Natural killer cell (primary cell): ENCODE measurements at places on chromosomes 5 and 9. TPM values are rescaled to one million over a fixed set of nuclear protein-coding genes. Genes with fewer than 3 reads are reported as not detected.
A peak's percentile ranks its signal among the peaks of the same experiment; 100 is the strongest.

SPAG8 gene
- total RNA-seq, result 2.4 TPM

DNA sequence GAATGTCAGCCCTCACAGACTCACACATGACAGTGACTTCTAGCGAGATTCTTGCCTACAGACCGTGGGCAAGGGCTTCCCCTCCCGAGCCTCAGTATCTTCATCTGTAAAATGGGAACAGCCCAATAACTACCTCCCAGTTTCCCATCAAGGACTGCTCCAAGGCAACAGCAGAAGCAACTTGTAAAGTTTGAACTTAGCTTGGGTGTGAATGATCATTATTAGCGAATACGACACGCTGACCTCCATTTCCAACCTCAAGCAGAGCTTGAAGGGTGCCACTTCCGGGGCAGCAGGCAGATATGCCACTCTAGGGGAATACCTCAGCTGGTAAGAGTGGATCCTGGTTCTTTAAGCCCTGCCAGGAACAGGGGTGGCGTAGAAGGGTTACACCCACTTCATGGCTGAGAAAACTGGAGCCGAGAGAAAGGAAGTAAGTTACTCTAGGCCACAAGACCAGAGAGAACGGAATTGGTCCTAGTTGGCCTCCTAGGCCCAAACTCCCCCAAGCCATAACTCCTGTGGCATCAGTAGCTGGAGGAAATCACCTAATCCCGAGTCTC, 2.0 kb downstream of the RNF44 start:
- H3K36me3 ChIP-seq, result peaks cover 24% of the 10 kb centered on the region
- peaks cover 74% of the 10 kb centered on the region for H3K4me1 ChIP-seq
- no peaks in the 10 kb centered on the region for H3K27me3 ChIP-seq
- H3K4me3 ChIP-seq, result peak overlapping the region; percentile 98

GRCh38 chr5:180803181-180804128, 849 bp upstream of the MGAT1 start:
- peaks cover 5% of the 10 kb centered on the region for H3K36me3 ChIP-seq
- peak overlapping the region; percentile 78 for H3K27ac ChIP-seq
- DNase-seq, result peak; percentile 74
- H3K4me3 ChIP-seq, result peak overlapping the region; percentile 88

DNA sequence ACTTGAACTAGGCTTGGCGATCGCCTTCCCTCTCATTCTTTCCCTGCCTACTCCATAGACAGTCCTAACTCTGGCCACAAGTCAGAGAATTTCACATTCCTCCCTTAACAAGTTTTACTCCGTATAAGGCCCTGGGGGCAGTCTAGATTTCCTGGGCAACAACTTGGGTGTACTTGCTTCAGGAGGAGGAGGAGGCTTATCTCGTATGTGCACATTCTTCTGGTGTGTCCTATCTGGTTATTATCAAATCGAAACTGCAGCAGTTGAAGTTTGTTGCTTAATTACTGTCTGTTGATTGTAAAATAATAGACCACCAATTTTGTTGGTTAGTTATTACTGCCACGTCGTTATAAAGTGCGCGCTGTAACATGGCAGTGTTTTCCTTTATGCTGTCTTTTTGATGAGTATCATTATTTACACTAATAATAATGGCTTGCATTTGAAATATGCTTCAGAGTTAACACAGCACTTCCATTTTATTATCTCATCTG, 42.0 kb downstream of the PIP5K1B start:
- H3K4me3 ChIP-seq, result no peak overlapping the region
- H3K27ac ChIP-seq, result no peak overlapping the region
- DNase-seq, result no peak
- H3K36me3 ChIP-seq, result no peaks in the 10 kb centered on the region

SLC2A8 gene
- total RNA-seq, result 30.0 TPM

CAMSAP1 gene
- total RNA-seq, result 28.1 TPM

- no peaks in the 10 kb centered on the region for H3K36me3 ChIP-seq
- H3K27me3 ChIP-seq, result no peaks in the 10 kb centered on the region
- no peak overlapping the region for H3K27ac ChIP-seq
These were observed 112.5 kb upstream of the SLIT3 start for GRCh38 chr5:169413416-169413815.

ABCA2 gene
- 357 TPM for total RNA-seq
